Activated naive CD4-positive, alpha-beta T cell treated with anti-CD3 and anti-CD28 coated beads for 36 hours (primary cell): ENCODE measurements at places on chromosomes 4 and X. TPM values are rescaled to one million over a fixed set of nuclear protein-coding genes. Genes with fewer than 3 reads are reported as not detected.

Gene FHL1
- 20.5 TPM for total RNA-seq

Gene RLIM
- 41.8 TPM for total RNA-seq

Gene CHRDL1
- total RNA-seq = not detected

Gene DCAF12L1
- total RNA-seq = not detected

Gene FRMPD4
- total RNA-seq = not detected

- H3K27ac ChIP-seq = no peak overlapping the region
- H3K27me3 ChIP-seq = peaks cover 3% of the 10 kb centered on the region
- H3K4me1 ChIP-seq = no peaks in the 10 kb centered on the region
- no peak for DNase-seq
- H3K36me3 ChIP-seq = no peaks in the 10 kb centered on the region
These were observed 60.9 kb upstream of the SMAD1 start for GRCh38 chr4:145420595-145421214.

DNA sequence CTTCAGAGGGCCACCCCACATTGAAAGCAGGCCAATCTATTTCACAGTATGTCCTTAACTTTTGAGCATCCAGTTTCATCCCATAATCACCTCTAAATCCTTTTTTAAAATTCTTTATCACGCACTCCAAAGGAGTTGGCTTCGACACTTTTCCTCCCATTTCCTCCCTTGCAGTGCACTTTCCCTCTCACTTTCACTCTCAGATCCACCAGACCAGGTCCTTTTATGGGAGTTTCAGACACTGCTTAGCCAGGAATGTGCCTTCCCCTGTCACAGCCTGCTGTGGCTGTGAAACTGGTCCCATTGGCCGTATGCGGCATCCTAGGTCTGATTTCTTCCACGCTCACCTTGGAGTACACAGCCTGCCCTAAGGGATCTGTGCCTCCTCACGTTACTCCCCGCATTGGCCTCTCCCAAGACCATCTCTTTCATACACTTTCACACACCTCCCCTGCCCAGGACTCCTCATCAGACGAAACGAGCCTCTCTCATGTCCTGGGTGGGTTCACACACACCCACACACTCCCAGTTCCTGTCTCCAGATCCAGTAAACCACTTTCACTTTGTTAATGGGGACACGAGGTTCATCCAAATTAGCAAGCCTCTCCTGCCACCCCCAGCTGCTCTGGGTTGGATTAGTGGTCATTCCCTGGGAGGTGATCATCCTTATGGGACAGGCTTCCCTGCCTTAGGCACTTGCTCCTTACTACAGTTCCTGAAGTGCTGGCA, 10.0 kb upstream of the RHOXF2B start:
- H3K4me1 ChIP-seq = no peaks in the 10 kb centered on the region
- H3K27ac ChIP-seq = no peak overlapping the region
- no peaks in the 10 kb centered on the region for H3K27me3 ChIP-seq
- H3K4me3 ChIP-seq = no peak overlapping the region

GRCh38 chrX:48833542-48834138, 1.8 kb downstream of the PCSK1N start:
- DNase-seq = no peak
- H3K4me3 ChIP-seq = no peak overlapping the region
- H3K4me1 ChIP-seq = peaks cover 14% of the 10 kb centered on the region
- no peaks in the 10 kb centered on the region for H3K36me3 ChIP-seq

DNA sequence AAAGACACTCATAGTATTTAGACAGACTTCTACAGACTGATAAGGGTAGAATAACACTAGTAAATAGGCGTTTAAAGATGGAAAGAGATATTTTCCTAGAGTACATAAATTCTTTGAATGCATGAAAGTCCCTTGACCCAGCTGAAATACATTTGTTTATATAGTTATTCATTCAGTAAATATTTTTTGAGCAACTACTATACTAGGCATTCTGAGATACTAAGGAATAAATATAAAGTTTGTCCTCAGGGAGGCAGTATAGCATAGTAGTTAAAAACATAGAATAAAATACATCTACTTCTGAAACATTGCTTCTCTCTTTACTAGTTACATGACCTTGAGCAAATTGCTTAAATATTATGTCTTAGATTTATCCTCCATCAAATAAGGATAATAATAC, 27.4 kb downstream of the HMGN5 start:
- DNase-seq = no peak
- no peak overlapping the region for H3K27ac ChIP-seq
- no peaks in the 10 kb centered on the region for H3K36me3 ChIP-seq
